ENCODE measurements at places on chromosomes 13 and 19.

GRCh38 chr19:1782521-1782920 lies 29.2 kb downstream of the ONECUT3 start:
- DNase-seq = no peak

DNA sequence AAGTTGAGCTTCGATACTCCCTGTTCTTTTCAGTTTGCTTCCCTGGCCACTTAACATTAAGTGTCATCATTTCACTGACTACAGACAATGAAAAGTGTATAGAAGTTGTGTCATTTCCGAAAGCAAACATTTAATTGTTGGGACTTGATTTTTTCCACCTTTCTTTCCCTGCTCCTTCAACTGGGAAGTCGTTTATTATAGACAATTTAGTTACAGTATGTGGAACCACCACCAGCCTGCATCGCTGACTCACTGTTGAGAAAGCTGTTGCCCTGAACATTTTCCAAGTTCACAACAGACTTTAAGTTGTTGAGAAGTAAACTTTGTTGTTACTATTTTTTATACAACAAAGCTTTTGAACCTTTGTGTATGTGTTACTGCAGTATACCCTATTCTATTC lies 788.4 kb upstream of the PRR20A start:
- no peak for DNase-seq

GRCh38 chr13:93398167-93399035 lies 171.8 kb downstream of the GPC6 start:
- DNase-seq = no peak

GRCh38 chr19:52369559-52370340 lies at the start of gene ZNF880:
Gene ZNF880, plus strand, starts transcription at chr19:52369923. Its CDS starts 43 bp downstream, at chr19:52369966.
- DNase-seq = peak; percentile 89

DNA sequence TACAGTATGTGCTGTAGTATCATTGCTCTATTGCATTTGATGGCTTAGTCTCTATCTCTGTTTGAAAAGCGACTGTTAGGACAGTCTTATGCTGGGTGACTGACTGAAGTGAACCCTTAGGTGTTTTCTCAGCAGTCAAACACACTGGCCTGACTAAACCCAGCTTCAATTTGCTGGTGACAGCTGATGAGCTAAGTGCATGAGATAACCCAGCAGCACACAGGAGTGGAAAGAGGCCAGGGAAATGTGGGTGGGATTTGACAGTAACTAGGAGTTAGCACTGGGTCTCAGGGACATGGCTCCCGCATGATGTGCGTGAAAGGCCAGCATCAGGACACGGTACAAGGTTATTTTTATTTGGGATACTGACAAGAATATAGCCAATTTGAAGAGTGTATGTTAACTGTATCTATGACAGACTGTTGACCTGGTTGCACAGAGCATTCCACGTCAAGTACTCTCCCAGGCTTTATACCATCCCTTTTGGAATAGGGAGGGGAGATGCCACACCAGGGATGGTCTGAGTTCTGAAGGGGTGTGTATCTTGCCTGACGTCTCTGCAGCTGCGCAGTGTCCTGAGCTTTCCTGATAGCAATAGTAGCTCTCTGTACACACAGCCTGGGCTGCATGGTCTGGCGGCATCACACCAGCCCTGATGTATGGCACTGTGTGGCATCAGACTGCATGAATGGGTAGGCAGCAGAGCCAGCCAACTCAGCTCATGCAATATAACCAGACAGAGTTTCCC lies 144.8 kb downstream of the FLT1 start:
- DNase-seq = no peak

DNA sequence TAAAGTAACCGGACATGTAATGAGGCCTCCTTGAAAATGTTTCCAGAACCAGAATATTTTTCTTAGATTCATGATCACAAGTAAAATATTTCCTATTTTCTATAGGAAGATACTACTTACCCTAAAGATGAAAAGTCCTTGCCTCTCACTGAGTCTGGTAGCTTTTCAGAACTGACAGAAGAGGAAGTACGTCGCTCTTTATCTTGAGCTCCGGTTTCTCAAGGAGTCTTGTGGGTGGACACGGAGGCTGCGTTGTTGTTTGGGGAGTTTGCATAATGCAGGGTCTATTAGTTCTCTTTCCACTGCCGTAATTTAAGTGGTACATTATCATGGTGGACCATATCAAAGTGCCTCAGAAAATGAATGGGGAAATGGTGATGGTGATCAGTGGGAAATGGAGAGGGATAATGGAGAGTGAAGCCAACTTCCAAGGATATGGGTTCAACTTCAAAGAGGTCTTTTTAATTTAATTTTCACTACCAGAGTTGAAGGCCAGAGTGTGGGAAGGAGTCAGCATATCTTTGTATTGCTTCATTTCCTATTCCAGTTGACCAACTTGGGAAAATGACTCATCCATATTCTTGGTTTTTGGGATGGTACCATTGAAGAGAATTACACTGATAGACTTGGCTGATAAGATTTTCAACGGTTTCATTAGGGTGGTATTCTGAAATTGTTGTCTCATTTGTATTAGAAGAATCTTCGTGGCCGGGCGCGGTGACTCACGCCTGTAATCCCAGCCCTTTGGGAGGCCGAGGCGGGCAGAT lies 23.4 kb downstream of the MBD3L2B start:
- DNase-seq = no peak

GRCh38 chr13:31150315-31150985 lies 11.3 kb downstream of the HSPH1 start:
- DNase-seq = no peak

GRCh38 chr19:43518051-43518450 lies 8.9 kb downstream of the ETHE1 start:
- no peak for DNase-seq

DNA sequence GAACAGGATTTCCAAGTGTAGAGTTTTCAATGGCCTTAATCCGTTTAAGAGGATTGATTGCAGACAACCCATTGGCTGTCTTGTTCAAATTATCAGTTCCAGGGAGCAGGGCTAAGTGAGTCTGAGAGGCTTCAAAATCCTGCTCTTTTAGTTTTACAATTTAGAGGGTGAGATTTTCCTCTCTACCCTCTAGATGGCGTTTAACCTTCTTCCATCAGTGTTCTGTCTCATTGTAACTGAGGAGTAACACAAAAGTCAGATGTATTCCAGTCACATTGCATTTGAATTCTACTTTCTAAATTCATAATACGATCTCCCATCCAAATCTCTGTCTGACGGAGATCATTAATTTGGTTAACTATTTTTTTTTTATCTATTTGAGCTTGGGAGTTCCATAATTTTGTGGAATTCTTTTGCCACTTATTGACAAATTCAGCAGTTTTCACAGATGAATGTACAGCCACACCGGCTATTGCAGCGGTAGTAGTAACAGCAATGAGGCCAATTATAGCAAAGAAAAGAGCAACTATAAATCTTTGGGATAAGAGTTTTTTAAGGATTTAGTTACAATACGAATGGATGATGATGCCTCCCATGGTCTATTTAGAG lies 7.8 kb upstream of the C19orf84 start:
- peak; percentile 21 for DNase-seq

Measured in SHP77 (cell line).